ENCODE measurements at places on chromosomes 16 and 17.

GRCh38 chr17:47696717-47697642 is 3.0 kb downstream of the TBKBP1 start:
- no peak for DNase-seq

DNA sequence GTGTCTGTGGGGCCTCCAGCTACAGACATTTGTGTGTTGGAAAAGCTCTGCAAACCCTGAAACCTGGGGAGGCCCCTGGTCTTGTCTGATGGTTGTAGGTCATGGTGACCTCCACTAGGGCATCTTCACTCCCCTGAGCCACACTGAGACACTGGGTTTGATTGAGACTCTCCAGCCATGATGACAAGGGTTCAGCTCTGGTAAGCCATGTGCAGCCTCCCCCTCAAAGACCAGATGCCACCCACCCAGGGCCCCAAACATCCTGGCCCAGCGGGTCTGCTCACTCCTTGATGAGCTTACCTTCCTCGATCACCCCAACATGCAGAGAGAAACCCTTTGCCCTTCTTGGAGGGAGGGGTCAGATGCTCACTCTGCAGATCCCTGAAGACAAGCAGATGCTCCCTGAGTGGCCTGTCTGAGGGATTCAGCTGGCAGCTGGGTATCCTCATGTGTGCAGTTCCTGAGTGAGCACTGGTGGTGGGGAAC is 101.6 kb downstream of the METRNL start:
- no peak for DNase-seq

- no peak for DNase-seq
Observed at GRCh38 chr16:86491640-86492023, 18.7 kb upstream of the FOXF1 start.

GRCh38 chr17:58208344-58208743 is 10.7 kb downstream of the MKS1 start:
- no peak for DNase-seq

- DNase-seq, result no peak
Observed at GRCh38 chr16:3259836-3260235, 3.4 kb upstream of the MEFV start.

DNA sequence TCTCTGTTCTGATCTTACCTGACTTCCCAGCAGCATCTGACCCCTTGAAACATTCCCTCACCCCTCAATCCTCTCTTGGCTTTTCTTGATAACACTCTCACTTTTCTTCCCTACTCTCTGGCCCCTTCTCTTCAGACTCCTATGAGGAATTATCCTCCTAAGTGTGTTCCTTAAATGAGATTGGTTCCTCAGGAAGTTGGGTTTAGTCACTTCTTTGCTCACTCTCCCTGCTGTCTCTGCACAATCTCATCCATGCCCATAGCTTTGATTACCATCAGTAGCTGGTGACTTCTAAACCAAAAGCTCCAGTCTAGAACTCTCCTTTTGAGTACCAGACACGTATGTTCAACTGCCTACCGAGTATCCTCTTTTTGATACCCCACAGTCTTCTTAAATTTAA is 13.0 kb downstream of the MED24 start:
- no peak for DNase-seq

DNA sequence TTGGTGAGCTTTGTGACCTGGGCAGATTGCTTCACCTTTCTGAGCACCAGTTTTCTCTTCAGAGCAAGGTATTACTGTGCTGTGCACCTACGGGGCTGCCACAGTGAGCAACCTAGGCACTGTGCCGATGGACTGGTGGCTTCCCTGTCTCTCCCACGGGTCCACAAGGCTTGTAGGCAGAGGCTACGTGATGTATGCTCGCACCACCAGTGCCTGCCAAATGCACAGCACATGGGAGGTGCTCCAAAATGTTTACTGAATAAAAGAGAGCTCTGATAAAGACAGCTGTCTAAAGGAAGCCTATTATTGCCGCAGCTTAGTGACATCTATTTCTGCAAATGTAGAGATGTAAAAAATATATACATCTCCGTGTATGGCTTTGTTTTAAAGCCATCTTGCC is 139.2 kb downstream of the CDK5R1 start:
- DNase-seq, result no peak

DNA sequence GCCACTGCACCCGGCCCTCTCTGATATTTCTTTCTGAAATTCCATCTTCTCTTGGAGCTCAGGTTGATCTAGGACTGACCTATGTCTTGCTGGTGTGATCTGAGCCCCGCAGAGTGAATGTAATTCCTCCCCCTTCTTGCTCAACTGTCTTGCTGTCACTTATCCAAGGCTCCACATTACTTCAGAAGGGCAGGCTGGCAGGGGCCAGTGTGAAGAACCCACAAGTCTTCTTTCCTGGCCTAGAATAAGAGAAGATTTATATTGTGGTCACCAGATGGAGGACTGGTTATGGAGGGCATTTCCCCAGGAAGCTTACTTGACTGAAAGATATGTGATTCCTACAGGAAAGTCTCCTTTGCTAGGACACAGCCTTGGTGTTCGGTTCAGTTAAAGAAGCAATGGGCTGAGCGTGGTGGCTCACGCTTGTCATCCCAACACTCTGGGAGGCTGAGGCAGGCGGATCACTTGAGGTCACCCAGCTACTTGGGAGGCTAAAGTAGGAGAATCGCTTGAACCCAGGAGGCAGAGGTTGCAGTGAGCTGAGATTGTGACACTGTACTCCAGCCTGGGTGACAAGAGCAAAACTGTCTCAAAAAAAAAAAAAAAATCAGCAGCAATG is 13.4 kb downstream of the ITGAL start:
- DNase-seq, result no peak

DNA sequence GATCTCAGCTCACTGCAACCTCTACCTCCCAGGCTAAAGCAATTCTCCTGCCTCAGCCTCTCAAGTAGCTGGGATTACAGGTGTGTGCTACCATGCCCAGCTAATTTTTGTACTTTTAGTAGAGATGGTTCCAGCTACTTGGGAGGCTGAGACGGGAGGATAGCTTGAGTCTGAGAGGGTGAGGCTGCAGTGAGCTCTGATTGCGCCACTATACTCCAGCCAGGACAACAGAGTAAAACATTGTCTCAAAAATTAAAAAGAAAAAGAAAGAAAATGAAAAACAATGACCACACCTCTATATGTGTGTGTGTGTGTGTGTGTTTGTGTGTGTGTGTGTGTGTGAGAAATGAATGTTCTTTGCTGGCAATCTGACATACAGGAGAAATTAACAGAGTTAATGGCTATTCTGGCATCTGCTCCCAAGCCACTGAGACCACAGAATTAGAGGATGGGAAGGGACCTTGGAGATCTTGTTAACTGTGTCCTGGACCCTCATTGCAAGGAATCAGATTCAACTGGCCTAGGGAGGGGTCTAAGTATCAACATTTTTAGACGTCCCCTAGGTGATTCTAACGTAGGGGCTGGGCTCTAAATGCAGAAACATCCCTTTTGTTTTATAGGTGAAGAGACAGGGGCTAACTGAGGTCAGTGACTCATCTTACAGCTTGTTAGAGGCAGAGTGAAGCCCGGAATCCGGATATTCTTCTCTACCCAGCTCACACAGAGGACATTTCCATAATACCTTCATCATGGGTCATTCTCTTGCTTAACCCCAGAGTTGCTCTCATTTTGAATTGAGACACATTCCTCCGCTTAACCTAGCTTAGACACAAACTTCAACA is 16.4 kb upstream of the MARCHF10 start:
- DNase-seq, result no peak

DNA sequence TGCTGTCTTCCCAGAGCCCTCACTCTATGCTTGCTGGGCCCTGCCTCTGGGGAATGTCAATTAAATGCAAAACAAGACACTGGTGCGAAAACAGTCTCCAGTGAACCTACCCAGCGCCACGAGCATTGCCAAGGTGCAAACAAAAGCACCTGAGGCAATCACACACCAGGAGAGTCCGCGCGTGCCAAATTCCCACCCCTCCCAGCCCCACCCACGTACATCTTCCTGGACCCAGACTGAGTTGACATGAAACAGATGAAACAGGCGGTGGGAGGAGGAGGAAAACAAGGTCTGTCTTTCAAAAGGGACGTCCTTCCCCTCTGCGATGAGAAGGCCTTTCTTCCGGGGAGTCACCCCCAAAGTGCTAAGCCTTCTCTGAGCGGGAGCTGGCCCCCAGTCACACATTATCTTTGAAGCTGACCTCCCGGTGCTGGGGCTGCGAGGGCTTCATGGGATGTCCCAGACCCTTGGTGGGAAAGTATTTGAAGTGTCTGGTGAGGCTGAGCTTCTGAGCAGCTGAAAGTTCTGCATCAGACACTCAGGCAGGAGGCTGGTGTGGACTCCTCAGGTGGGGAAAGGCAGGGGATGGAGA is 200.4 kb downstream of the AXIN2 start:
- no peak for DNase-seq

GRCh38 chr16:29996766-29997250 is 767 bp downstream of the INO80E start:
- no peak for DNase-seq

DNA sequence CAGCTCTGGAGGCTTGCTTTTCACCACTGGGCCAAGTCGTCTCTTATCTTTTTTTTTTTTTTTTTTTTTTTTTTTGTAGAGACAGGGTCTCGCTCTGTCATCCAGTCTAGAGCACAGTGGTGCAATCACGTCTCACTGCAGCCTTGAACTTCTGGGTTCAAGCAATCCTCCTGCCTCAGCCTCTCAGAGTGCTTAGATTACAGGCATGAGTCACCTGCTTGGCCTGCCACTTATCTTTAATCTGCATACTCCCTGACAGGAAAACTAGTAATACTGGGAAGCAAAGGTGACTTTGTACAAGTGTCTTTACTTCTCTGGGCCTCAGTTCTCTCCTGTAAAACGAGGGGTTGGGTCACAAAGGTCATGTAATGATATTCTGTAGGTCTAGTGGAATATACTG is 15.0 kb downstream of the NTN1 start:
- DNase-seq, result no peak

DNA sequence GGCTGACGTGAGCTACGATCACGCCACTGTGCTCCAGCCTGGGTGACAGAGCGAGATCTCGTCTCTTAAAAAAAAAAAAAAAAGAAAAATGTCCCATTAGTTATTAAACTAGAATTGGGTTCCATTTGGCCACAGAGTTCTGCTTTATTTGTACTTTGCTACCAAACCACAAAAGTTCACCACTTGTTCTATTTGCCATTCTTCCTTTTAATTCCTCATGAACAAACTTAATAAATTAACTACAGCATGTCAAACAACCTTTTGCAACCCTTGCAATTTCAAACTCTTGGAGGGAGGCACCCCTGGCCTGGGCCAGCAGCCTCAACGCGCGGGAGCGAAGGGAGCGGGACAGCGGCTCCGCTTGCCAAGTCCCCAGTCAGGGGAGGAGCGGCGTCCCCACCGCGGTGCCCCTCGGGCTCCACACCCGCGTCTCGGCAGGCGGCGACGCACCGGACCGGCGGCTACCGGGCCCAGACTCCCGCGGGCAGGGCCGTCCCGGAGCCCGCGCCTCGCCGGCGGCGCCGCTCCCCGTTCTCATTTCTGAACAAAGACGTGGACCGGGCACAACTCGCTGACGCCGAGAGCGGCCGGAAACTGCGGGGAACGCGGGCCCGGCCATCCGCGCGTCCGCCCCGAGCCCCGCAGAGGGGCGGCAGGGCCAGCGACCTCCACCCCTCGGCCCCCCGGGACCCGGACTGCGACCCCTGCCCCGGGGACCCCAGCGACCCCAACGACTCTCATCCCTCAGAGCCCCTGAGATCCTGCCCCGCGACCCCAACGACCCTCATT is 775 bp downstream of the CYTH1 start:
- no peak for DNase-seq
